Neural progenitor cell (in vitro differentiated cells): ENCODE measurements at places on chromosomes 12 and 14.

- peak; percentile 35 for DNase-seq
Observed at GRCh38 chr14:36582874-36583241, 444 bp upstream of the NKX2-8 start.

GRCh38 chr12:94779485-94779884, 129.1 kb upstream of the TMCC3 start:
- no peak for DNase-seq

DNA sequence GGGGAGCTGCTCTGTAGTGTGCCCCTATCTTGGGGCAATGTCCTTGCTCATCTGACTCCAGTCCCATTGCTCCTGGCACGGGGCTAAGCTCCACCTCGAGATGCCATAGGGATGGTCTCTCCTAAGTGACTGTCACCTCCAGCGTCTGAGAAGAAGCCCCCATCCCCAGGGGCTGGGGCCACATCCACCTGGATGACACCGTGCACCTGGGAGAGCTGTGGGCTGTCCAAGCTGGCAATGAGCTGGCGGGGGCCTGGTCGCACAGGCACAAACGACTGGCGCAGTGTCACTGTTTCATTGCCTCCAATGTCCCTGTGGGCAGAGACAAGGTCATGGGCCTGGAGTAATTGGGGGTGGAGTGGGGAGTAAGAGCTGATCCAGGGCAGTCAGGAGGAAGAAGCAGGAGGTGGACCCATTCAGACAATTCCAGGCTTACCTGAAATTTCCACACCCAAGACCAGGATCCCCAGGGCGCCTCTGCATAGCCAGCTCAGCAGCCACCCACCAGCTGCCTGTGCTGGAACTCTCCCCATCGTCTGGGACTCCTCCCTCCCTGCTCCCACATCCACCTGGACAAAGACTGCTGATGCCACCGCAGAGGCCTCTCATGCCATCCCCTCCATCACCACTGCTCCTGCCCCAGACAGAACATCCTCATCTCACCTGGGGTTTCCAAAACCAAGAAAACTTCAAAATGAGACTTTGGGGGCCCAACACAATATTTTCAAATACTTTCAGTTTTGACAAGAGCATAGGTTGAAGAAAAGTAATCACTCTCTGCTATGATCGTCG, 7.0 kb upstream of the TINF2 start:
- no peak for DNase-seq

DNA sequence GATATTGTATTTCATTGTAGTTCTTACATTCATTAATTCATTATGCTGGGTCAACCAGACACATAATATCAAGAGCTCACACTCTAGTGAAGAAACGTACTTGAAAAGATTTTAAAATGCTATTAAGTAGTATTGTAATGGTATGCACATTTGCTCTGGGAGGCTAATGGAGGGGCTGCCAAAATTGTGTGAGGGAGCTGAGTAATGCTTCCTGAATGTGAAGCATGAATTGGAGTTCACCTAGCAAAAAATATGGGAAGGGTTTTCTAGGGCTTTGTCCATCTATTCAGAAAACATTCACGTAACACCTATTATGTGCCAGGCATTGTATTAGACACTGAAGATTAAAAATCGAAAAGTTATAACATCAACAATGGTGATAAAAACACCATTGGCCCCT, 403.8 kb upstream of the PDE3A start:
- no peak for DNase-seq

GRCh38 chr14:30257946-30258661, 300.9 kb upstream of the G2E3 start:
- no peak for DNase-seq

- no peak for DNase-seq
Observed at GRCh38 chr12:25957793-25958427, 572 bp upstream of the RASSF8 start.

DNA sequence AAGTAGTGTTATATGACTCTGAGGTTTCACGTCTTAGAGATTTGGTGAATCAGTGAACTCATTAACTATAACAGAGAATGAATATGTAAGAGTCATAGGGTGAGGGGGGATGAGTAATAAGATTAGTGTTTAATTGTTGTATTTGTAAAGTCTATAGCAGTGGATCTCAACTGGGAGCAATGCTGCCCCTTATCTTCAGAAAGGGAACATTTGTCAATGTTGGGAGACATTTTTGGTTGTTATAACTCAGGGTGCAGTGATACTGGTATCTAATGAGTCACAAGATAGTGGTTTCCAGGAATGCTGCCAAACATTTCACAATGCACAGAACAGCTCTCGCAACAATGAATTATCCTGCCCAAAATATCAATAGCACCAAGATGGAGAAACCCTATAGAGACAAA, 1193.7 kb downstream of the GALC start:
- DNase-seq, result no peak

- no peak for DNase-seq
Observed at GRCh38 chr12:114817571-114818425, 133.8 kb upstream of the TBX3 start.

DNA sequence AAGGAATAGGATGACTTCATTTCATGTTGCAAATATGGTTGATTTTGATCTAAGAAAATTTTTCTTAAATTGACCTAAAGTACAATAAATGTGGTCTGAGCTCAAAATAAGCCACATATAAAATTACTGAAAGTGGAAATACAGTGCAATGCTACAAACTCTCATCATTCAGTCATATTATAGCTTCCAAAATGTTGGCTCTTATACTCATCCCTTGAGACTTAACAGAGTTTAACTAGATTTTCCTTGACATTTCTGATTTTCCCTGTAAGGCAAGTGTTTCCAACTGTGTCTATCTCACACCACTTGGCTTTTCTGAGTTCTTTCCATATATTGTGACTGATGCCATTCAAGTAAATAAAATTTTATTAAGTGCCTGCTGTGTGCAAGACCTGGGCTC, 123.7 kb upstream of the NTF3 start:
- no peak for DNase-seq

DNA sequence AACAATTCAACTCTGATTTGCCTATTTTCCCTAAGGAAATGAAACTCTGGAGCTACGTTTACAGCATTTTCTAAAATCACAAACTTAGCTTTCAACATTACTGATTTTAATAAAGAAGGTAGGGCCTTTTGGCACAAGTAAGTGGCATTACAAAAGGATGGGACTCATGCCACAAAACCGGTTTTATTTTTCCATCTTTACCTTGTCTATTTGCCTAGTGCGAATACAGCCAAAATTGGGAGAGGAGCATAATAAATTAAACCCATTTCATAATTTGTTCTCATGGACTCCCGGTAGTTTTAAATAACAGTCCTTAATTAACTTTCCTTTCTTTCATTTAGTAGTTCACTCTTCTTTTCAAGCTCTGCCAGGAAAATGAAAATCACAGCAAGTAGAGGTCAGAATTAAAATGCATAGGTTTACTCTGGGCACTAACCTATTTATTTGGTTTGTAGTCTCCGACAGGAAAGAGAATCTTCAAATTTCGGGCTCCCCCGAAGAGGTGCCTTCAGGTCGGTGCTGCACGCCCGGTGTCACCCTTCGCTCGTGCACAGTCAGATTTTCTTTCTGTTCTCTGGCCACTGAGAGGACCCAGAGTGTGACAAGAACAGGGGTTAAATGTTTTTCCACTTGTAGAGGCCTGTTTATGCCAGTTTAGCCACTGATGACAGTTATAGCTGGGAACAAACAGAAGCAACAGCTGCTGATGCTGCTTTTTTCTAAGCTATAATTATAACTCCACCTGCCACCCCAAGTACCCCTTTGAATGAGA, at the start of gene BEST3:
TSS of gene BEST3 (minus strand) at position 535 of the 772 bp plus-strand sequence. CDS start 1,505 bp downstream, outside the sequence.
- no peak for DNase-seq

- DNase-seq, result no peak
Observed at GRCh38 chr12:6382982-6383381, 980 bp upstream of the LTBR start.

DNA sequence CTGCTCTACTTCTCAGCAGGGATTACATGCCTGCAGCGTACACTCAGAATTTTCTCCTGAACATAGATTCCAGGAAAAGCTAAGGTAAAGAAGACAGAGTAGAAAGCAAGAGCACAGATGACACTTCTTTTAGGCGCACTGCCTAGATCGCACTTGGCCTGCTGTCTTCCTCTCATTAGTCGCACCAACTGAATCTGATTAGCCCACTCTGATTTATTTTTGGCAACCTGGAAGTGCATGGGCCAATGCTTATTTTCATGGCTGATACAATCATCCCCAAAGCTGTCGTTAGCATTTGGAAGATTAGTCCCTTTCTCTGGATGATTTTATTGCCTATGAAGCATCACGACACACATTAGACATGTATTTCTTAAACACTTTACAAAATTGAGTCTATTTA, 152.5 kb downstream of the PTPRO start:
- no peak for DNase-seq

DNA sequence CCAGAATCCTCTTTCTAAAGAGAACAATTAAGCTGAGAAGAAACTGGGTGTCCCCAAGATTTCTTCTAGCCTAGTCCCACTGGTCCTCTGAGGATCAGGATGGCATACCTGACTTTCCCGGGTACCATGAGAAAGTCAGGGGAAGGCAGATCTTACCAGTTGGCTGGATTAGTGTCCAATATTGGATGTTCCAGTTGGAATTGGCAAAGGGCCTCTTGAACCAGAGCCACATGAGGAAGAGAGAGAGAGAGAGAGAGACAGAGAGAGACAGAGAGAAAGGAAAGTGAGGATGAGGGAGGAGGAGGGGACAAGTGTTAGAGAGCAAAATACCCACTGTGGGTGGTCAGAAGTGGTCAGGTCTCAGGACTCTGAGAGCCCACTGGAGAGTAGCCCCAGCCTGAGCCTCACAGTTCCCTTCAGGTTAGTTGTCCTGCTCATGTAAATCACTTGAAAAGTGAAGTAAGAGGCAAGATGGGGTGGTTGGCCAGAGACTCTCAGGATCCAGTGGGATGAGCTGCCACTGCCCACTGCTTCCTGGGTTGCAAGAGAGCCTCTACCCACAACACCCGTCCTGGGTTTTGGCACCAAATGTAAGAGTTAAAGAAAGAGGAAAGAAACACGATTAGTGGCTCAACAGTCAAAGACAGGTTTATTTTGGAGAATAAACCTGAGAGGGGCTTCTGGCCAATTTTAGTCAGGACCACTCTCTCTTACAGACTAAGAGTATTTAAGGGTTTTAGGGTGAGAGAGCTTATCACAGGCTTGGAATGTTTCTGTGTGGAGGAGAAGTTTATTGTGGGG, 28.4 kb upstream of the A2M start:
- DNase-seq, result no peak

DNA sequence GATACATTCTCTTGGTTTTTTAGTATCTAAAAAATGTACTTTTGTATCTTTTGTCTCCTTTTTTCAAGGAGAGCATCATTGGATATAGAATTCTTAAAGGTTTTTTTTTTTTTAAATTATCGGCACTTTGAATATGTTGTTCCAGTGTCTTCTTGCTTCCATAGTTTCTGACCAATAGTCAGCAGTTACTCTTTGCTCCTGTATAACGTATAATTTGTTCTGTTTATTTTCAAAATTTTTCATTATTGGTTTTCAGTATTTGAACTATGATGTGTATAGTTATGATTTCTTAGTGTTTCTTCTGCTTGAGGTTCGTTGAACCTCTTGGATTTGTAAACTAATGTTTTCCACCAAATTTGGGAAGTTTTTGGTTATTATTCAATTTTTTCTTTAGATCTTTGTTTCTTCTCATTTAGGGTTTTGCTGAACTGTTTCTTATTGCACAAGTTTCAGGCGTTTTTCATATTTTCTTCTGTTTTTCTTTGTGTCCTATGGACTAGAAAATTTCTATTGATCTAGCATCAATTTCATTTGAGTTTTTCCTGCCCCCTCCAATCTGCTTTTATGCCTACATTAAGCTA, 93.9 kb downstream of the PLBD1 start:
- peak; percentile 15 for DNase-seq

- no peak for DNase-seq
Observed at GRCh38 chr14:89357655-89358297, 59.3 kb downstream of the FOXN3 start.

DNA sequence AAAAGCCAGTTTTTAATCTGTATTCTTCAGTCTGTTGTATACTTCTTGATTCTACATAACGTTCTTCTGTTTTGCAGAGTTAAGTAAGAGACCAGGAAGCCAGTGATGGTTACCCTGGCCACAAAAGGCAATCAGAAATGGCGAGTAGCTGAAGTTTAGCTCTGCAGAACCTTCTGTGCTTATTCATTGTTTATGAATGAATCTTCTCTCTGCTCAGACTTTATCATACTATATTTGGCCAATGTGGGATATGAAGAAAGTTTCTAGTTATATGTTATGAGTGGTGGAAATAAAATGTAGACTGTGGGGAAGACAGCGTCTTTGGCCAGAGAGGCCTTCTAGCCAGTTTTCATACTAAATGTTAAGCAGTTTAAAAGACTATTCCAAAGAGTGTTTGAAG, 249.9 kb upstream of the RGS6 start:
- DNase-seq, result no peak

- peak; percentile 52 for DNase-seq
Observed at GRCh38 chr12:85405781-85406522, 125.9 kb downstream of the ALX1 start.

GRCh38 chr14:87052646-87053225, 940.2 kb downstream of the GALC start:
- DNase-seq, result no peak

GRCh38 chr12:130334937-130335336, 2.8 kb upstream of the PIWIL1 start:
- DNase-seq, result peak; percentile 40

GRCh38 chr14:105817971-105818711, 291.8 kb downstream of the TMEM121 start:
- no peak for DNase-seq

GRCh38 chr12:30519535-30519934, 176.1 kb downstream of the IPO8 start:
- DNase-seq, result no peak

DNA sequence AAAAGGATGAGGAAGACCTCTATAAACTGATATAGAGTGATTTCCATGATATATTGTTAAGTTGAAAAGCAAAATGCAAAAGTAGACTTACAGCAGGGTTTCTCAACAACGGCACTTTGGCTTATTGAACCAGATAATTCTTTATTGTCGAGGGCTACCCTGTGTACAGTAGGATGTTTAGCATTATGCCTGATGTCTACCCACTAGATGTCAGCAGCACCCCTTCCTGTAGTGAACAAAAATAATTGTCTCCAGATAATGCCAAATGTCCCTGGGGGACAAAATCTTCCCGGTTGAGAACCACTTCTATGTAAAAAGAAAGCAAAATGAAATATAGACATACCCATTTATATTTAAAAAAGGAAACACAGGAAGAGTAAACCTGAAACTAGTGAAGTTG, 32.4 kb downstream of the ABCD2 start:
- no peak for DNase-seq

- no peak for DNase-seq
Observed at GRCh38 chr14:38775986-38776385, 327.0 kb downstream of the SEC23A start.

GRCh38 chr14:77638771-77639171, 22.3 kb upstream of the SPTLC2 start:
- no peak for DNase-seq
